ENCODE measurements at places on chromosomes 6 and 20.
A peak's percentile ranks its signal among the peaks of the same experiment; 100 is the strongest.

GRCh38 chr20:57381596-57382503 is 9.3 kb upstream of the RBM38 start:
- DNase-seq = peak; percentile 80

GRCh38 chr6:100613656-100614055 is 148.9 kb upstream of the SIM1 start:
- no peak for DNase-seq

- DNase-seq = no peak
Measured at GRCh38 chr6:28565823-28566526, 40.3 kb downstream of the GPX5 start.

- peak; percentile 22 for DNase-seq
Measured at GRCh38 chr6:142462260-142462659, 160.5 kb downstream of the ADGRG6 start.

DNA sequence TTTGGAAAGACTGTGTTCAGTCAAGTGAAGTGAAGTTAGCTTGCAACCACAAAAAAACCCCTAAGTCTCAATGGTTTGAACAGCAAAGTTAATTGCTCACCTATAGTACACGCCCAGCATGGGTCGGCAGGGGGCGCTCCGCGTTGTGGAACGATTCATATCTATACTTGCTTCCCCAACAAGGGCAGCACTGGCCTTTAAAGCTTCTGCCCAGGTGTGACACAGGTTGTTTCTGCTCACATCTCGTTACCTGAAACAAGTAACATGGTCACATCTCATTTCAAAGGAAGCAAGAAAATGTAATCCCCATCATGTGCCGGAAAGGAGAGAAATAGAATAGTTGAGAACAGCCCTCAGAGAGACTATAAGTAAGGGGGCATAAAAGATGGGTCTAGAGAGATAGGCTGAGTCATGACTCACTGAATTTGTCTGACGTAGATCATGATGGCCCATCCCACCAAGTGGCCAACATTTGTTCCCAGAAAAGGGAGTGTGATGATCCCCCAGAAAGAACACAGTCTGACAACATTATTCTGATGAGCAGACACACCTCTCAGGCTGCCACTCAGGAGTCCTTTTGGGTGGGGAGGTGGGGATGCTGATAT is 29.0 kb downstream of the HNF4A start:
- peak; percentile 91 for DNase-seq

- DNase-seq = no peak
Measured at GRCh38 chr6:82645536-82646230, 282.1 kb downstream of the TPBG start.

DNA sequence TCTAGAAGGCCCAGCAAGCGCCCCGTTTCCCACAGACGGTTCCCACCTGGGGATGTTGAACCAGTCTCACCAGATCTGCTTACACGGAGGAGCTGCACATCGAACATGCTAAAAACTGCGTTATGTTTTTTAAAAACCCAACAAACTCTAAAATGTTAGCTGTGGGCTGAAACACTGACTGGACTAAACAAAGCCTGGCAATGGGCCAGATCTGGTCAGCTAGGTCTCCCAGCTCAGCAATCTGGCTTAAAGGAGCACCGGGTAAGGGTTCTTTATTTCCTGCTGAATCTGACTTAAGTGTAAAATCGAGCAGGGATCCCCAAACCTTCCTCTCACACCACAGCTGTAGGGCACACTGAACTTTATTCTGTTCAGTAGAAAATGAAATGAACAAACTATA is 156.9 kb downstream of the FOXC1 start:
- DNase-seq = no peak

- DNase-seq = peak; percentile 14
Measured at GRCh38 chr20:47989957-47990356, 204.7 kb upstream of the SULF2 start.
